Colonic mucosa (tissue), 4 donors: ENCODE measurements at places on chromosomes 12 and 14. TPM values are rescaled to one million over a fixed set of nuclear protein-coding genes. Genes with fewer than 3 reads are reported as not detected.

TEX52 gene
- total RNA-seq, result not detected

SLC25A47 gene
- total RNA-seq, result not detected

SDS gene
- total RNA-seq, result 1.0 TPM

VCPKMT gene
- total RNA-seq, result 6.7 TPM

VAMP1 gene
- 4.1 TPM for total RNA-seq
